Iris pigment epithelial cell (primary cell): ENCODE measurements at places on chromosomes 11 and 22.

DNA sequence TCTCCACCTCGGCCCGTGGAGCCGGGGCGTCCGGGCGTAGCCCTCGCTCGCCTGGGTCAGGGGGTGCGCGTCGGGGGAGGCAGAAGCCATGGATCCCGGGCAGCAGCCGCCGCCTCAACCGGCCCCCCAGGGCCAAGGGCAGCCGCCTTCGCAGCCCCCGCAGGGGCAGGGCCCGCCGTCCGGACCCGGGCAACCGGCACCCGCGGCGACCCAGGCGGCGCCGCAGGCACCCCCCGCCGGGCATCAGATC, 439 bp downstream of the YAP1 start:
- DNase-seq, result no peak

- DNase-seq, result no peak
Measured at GRCh38 chr11:76672431-76673175, 2.1 kb upstream of the LRRC32 start.

DNA sequence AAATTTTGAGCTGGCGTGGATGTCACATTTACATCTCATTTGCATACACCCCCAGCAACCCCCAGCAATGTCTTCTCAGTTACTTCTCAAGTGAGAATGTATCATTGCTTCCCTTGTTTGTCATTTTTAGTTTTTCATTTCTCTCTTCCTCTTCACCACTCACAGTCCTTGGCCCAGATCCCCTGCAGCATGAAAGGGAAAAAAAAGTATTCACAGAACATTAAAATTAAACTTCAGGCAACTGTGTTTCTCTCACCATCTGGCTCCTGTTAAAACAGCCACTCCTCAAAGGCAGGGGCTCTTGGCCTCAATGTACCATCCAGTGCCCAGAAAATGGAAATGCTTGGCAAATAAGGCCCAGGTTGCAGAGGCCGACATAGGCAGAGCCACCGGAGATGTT, 126.8 kb downstream of the CTNND1 start:
- no peak for DNase-seq

DNA sequence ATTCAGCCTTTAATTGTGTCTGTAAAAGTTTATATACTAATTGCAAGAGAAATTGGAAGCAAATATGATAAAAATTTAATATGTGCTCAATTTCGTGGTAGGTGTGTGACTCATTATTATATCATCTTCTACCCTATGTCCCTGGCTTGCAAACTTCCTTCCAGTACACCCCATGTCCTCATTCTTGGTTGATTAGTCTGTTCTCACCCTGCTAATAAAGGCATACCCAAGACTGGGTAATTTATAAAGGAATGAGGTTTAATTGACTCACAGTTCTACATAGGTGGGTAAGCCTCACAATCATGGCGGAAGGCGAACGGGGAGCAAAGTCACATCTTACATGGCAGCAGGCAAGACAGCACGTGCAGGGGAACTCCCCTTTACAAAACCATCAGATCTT, 11.9 kb downstream of the MRGPRX3 start:
- peak; percentile 35 for DNase-seq

- DNase-seq, result no peak
Measured at GRCh38 chr11:12239396-12239795, 129.0 kb downstream of the MICAL2 start.

DNA sequence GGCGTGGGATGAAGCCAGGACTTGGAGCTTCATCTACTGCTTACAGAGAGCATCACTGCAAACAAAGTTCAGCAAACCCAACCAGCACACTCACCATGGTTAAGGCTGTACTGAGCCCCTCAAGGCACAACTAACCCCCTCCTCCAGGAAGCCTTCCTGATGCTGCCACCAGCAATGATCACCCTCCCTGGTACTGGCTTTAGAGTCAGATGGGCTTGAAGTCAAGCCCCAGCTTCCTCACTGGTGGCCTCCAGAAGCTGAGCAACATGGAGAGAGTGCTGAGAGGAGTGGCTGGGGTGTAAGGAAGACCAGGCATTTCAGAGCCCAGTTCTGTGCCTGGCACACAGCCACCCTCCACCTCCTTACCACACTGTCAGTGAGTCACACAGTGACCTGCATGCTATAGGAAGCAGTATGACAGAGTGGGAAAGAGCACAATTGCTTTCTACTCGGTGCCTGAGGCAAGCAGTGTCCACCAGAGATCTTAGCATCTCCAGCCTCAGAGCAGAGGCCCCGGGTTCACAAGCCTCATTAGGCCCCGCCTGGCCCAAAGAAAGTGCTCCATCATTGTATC, 24.7 kb upstream of the BAIAP2L2 start:
- peak; percentile 81 for DNase-seq

GRCh38 chr22:30903876-30904460, 64.6 kb downstream of the MORC2 start:
- no peak for DNase-seq

DNA sequence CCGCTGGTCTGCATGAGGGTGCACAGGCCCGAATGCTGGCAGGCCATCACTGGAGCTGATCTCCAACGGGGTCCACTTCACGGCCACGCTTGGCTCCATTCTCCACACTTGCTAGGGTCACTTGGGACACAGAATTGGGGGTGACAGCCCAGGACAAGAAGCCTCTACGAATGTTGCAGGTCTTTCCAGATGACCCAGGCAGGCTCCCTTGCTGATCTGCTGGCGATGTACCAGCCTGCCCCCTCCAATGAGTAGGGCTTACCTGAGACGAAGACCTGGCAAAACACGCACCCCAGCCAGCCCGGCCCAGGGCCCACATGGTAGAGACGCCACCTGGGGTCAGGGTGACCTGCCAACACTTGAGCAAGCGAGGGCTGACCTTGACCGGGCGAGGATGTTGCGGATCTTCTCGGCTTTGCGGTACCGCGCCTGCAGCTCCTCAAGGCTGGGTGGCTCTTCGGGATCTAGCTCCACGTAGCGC, 44.9 kb downstream of the C11orf58 start:
- DNase-seq, result no peak

GRCh38 chr22:38753948-38754750, 1.6 kb downstream of the SUN2 start:
- no peak for DNase-seq

DNA sequence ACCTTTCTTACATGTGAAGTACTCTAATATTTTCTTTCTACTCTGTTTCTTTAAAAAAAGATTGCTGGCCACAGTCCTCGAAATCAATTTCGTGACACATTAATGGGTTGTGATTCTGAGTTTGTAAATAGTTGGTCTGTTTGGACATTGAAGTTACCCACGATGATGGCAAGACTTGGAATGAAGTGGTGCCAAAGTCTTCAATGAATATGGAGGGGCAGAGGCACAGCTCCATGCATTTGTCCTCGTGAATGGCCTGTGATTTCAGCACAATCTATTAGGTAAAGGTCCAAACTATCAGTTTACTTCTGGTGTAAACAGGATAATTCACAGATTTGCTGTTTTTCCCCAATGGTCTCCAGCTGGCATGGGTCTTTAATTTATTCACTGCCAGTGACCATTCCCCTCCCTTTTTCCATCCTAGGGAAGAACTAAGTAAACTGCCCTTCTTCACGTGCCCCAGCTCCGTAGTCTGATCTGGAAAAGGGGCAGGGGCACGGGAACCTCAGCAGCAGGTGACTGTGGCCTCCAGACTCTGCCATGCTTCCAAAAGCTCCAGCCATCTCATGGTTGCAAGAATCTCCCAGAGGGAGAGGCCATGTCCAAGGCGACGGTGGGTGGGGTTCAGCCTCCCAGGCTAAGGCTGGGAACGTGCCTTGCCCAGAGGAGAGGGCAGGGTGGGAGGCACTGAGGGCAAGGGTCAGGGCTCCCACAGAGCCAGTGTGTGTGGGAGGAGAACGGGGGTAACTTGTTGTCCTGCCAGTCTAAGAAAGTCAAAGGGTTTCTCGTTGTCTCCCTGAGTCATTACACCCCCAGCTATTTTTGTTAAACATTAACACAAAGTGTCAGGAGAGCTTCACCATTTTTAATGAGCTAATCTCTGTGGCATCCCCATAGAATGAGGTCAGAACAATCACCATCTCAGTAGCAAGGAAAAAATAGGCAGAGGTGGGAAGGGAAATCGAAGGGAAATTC, 16.9 kb upstream of the PEX26 start:
- peak; percentile 65 for DNase-seq

DNA sequence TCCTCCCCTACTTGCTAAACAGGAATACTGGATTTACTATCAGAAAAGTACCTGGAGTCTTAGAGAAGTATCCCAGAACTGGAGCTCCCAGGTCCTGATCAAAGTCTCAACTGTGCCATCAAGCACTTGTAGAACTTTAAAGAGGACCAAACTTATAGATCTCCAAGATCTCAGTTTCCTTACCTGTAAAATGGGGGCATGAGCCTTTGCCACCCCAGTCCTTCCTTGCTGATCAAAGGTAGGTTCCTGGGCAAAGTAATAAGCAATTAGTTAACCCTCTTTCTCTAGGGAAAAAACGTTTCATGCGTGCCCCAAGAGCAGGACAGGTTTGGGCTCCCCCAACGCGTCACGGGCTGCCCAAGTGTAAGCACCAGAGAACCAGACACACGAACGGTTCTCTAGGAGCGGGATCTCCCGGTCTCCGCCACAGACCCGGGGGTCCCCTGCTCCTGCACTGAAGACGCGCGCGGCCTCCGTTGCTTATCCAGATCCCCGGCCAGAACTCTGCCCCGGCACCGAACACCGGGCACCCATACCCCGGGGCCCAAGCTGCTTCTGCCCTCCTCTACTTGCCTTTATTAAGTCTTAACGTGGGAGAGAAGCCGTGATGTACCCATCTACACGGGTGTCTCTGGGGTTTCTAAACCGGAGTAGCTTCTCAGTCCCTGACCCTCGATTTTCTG, 505 bp downstream of the ZNF214 start:
- DNase-seq, result peak; percentile 25

GRCh38 chr11:73660497-73661034, 14.2 kb downstream of the PLEKHB1 start:
- DNase-seq, result no peak

- peak; percentile 40 for DNase-seq
Measured at GRCh38 chr11:35145271-35145670, 6.3 kb downstream of the CD44 start.

DNA sequence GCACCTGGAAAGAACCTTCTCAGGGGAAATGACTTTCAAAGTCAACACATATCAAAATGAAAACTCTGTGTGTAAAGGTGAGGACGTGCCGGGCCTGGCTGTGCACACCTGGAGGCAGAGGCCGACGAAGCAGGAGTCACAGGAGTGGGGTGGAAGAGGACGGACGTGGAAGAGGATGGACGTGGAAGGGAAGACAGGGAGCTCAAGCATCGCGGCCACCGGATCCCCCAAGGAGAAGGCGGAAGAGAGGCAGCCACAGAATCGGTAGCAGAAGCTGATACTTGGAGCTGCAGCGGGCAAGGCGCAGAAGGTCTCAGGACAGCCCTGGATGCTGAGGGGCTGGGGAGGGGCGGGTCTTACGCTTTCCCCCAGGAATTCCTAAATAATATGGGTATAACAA, 519.8 kb downstream of the BRD1 start:
- DNase-seq, result no peak

DNA sequence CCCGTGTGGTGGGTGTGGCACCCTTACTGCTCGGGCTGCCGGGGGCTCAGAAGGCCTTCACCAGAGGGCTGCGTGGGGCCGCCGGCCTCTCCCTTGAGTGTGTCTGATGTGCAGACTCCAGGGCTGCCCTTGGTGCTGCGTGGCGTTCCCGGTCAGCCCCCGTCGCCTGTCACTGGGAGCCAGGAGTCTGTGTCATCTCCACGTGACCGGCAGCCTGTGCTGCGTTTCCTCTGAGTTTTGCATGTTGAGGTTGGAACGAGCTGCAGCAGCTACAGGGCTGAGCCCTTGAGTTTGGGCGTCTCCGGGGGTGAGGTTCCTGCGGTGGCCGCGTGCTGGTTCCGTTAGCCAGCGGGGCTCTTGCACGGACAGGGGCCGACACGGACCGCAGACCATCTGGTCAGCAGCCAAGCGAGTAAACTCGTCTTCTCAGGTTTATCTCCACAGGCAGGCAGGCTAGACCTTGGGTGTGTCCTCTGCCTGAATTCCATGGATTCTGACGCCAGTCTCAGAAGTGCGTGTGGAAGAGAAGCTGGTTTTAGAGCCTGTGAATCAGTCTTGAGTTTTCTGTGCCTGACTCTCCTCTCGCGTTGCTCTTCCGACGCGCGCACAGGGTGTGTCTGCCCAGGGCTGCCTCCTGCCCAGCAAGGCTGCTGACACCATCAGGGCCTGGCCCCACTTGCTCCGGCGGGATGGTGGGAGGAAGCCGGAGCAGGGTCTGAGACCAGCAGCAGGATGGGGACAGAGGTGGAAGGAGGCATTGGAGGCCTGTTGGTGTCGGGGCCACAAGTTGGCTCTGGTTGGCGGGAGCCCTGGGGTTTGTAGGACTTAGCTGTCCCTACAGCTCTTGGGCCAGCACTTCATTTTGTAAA, 10.5 kb downstream of the PTDSS2 start:
- no peak for DNase-seq

- no peak for DNase-seq
Measured at GRCh38 chr22:44335903-44336803, 23.4 kb upstream of the SHISAL1 start.

DNA sequence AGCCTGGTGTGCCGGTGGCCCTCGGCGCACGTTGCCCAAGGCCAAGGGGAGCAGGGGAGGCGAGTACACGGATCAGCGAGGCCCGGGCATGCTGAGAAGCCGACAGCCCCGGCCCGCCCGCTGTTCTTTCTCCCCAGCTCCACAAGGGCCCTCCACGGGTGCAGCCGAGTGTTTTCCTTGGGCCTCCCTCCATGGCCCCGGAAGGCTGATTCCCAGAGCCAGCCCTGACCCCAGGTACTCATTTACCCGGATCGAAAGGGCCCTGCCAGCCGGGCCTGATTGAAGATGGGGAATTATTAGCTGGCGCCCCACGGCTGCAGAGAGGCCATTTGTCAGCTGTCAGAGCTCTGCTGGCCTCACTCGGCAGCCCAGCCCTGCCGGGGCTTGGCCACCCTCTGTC, 53.1 kb downstream of the WNT7B start:
- DNase-seq, result no peak

GRCh38 chr11:117878939-117879475, 2.5 kb upstream of the FXYD6 start:
- DNase-seq, result no peak

DNA sequence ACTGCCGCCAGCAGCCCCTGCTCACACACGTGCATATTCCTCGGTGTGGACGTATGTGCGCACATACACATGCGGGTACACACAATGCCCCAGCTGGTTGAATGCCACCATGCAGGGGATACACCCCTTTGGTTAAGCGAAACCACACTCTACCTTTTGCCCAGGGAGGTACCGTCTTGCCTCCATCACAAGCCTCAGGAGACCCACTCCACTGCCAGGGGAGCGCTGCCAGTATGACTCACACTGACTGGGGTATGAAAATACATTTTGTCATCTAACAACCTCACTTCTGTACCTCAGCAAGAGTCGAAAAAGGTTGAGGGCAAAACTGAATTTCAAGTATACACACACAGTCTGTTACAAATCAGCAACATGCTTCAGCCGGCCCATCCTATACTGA, 39.4 kb downstream of the TMEM45B start:
- no peak for DNase-seq

- DNase-seq, result no peak
Measured at GRCh38 chr11:126751242-126751641, 249.3 kb downstream of the KIRREL3 start.

GRCh38 chr11:64864135-64864472, 14.3 kb downstream of the EHD1 start:
- no peak for DNase-seq
